ENCODE measurements at places on chromosomes 1 and 21.

DNA sequence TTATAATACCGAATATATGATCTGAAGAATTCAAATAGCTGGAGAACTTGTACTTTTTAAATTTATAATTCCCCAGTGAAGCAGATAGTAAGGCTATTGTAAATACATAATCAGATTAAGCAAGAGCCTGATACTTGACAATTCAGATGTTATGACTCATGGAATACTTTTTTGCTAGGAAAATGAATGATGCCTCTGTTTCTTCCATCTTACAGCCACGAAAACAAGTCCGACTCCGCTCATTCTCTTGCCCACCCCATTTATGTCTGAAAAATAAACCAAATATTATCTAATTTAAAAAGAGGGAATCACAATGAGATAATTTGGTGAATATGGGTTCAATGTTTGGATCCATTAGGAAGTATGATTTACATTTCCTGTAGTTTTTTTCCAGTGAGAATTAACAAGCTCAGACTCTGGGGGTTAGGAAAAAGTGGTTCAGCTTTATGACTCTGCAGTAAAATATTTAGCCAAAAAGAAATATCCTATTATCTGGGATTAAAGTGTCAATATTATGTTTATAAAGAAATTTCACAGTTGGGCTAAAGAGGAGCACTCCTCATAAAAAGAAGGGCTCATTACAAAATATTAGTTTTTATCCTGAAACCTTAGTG, 50.4 kb upstream of the DAB1 start:
- no peak for DNase-seq

DNA sequence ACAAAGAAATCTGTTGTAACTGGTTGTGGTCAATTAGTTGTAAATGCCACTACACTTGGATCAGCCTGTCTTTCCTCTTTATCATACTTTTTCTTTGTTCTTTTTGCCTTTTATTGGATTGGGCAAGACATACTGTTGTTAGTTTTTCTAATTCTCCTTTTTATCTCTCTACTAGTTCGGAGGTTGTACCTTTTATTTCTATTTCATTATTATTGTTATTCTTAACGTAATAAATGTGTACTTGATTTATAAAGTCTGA, 59.2 kb downstream of the IVNS1ABP start:
- DNase-seq, result no peak

DNA sequence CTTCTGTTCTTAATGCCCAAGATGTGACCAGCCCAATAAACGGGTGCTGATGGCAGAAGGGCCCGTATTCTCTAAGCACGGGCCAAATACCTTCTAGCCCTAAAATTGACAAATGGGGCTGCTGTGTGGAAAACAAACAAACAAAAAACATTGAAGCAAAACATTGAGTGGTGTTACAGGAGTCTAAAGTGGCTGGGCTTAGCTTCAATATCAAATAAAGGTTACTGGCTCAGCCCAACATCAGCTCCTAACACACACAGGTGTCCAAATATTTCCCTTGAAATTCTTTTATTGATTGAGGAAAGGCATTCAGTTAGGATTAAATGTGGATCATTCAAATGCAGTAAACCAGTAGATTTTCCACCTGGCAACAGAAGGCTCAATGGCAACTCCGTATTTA, 13.3 kb upstream of the TTF2 start:
- DNase-seq, result no peak

- no peak for DNase-seq
Observed at GRCh38 chr1:235642011-235642942, 7.3 kb downstream of the GNG4 start.

DNA sequence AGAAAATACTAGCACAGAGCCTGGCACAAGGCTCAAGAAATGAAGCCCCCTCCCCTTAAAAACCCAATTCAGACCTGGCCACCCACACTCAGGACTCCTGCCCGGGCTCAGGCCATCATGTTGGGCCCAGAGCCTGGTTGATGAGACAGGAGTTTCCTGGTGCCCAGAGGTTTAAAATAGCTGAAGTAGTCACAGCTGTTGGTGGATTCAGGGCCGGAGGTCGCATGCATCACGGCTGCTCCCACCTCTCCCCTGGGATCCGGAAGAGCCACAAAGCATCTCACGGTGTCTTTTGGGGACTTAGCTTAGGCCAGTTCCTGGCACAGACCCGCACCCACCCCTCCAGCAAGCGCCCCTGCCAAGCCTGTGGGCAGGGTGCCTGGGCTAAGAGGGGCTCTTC, 2.6 kb upstream of the PADI2 start:
- no peak for DNase-seq

- DNase-seq, result no peak
Observed at GRCh38 chr1:10502206-10502605, 27.5 kb downstream of the PEX14 start.

GRCh38 chr1:177106614-177107365, 57.7 kb downstream of the ASTN1 start:
- no peak for DNase-seq

GRCh38 chr21:39885119-39885848, 18.0 kb downstream of the PCP4 start:
- no peak for DNase-seq

DNA sequence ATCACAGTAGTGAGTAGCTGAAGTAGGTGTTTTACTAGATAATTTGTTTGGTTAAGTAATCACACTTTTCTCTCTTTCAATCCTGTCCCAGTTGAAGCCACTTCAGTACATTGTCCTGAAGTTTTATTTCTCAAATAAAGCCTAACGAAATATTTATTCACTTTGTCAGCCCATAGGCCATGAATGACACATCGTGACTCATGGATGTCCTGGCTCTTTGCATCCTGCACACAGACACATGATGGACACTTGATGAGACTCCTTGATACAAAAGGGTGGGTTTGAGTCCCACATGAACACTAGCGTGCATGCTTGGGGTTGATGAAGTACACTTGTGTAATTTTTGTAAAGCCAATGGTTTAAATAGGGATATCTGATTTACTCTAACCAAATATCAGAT, 22.7 kb upstream of the LAMC2 start:
- no peak for DNase-seq

DNA sequence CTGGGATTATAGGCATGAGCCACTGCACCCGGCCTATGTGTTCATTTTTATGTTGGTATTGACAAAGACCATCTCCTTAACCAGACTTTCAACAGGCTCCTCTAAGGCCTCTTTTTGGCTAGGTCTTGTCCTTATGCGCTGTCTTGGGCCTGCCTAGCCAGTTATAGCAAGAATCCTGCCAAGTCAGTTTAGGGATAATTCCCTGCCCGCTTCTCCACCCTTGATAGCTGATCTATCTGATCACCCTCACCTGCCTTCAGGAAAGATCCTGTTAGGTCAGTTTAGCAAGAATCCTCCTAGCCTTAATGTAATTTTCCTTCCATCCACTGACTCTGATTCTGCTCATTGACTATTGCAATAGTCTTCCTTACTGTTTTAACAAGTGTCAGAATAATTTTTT, 2.4 kb upstream of the B4GALT3 start:
- DNase-seq, result no peak

DNA sequence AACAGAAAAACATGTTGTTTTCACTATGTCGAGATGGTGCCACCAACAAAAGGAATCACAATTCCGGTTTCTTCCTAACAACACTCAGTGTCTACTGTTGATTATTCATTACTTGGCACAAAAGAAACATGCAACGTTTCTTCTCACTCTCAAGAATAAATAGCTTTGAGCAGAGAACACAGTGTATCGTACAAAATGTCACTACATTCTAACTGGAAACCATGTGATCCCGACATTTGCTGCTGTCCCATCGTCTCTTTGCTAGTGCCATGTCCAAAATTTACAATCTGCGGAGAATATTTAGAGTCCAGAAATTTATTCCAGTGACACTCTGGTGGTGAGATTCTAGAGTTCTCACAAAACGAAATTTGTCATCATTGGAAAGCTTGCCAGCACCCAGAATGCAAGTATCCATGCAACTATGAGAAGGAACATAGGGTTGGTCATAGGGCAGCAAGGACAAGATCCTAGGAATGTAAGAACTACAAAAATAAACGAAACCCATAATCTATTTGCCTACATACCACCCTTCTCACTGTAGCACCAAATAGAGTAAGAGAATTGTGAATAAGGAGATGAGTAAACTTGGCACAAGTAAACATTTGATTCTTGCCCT, 505.1 kb downstream of the LTN1 start:
- no peak for DNase-seq

DNA sequence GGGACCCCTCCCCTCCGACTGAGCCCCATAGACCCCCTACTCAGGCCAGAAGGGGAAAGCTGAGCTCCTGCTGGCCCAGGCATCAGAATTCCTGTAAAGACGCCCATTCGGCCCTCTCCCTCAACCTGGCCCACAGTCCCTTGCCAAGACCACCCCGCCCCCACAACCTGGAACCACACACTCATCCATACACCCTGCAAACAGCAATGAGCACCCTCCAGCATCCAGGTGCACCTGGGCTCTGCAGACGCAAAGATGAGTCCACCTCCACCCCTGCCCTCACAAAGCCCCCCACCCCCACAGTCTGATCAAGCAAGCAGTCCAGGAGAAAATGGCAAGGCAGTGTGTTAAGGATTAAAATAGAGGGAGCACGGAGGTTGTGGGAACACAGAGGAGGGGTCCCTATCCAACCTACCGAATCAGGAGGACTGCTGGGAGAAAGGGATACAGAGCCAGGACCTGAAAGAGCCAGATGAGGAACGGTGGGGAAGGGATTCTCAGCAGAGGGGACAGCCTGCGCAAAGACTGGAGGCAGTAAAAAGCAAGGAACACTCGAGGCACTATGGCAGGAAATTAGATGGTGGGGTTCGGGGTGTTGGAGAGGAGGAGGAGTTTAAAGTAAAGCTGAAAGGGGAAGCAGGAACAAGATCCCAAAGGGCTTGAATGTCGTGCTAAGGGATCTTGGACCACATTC, 67.3 kb upstream of the LAPTM5 start:
- no peak for DNase-seq

- DNase-seq, result no peak
Observed at GRCh38 chr1:228282329-228283042, 74.6 kb downstream of the OBSCN start.

DNA sequence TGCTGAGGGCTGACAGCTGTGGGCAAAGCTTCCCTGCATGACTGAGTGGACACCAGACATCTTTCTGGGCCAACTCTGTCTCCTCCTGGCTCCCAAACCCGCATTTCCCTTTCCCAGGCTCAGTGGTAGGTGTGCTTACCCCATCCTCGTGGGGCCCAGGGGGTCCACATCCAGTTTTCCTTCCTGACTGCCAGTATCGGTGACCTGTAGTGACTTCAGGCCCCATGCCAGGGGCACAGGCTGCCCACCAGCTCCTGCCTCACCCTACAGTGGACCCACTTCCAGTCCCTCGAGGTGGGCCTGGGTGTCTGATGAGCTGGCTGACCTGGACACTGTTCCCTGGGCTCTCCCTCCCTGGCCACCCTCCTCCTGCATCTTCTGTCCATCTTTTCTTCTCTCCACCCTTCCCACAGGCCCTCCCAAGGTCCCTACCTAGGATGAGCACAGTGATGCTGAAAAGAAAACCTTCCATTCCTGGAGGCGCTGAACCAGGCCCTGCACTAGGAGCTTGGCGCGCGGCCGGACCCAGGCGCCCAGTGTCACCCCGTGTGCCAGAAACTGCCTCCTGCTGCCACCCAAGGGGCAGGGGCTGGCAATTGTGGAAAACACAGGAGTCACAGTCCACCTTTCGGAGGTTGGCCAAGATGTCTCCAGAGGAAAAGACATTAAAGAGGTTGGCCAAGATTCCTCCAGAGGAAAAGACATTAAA, 67.1 kb downstream of the RUNX3 start:
- no peak for DNase-seq

DNA sequence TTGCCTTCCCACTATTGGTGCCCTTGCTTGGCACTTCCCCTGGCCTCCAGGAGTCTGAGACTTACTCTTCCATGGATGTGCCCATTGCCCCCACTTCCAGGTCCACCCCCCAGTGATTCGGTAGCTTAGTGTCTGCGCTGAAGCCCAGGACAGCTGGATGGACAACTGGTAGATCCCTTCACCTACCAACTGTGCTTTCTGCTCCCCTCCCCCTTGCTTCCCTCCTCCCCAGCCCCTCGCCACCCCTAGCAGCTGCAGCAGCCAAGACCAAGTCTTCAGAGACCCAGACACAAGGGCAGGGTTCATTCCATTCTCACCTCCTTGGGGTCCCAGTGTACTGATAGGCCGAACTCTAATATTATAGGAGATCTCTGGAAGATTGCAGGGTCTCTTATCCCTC, 6.9 kb downstream of the LMNA start:
- DNase-seq, result no peak

DNA sequence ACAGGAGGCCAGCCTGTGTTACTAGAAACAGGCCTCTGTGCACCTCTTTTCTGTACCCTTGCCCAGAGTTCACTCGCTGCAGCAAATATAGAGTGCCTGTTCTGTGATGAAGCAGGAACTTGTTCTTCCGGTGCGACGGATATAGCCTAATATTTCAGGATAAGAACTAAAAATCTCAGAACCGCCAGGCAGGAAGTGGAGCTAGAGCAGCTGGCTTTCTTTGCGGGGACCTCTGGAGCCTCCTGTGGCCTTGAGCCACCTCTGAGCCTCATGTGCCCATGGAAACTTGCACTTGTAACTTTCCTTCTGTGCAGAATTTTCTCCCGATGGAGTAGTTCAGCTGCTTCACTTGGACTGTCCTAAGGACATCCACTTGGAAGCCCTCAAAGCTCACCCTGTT, 44.5 kb upstream of the VAMP3 start:
- no peak for DNase-seq

GRCh38 chr1:198846556-198846955, 207.7 kb downstream of the PTPRC start:
- DNase-seq, result no peak

DNA sequence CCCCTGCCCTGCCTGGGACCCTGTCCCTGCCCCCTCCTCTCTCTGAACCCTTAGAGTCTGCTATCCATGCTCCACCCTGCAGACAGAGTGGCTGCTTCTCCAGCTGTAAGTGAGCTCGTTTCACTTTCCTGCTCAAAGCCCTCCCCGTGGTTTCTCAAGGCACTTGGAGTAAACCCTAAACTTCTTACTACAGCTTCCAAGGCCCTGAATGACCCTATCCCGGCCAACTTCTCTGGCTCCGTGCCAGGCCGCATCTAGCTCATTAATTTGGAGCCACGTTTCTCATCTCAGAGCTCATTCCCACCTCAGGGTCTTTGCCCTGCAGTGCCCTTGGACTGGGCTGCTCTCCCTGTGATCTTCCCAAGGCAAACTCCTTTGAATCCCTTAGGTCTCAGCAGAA, 235.1 kb upstream of the RUNX1 start:
- no peak for DNase-seq

Measured in iPS DF 19.7 (cell line).